ENCODE measurements at places on chromosomes 5 and 9.

DNA sequence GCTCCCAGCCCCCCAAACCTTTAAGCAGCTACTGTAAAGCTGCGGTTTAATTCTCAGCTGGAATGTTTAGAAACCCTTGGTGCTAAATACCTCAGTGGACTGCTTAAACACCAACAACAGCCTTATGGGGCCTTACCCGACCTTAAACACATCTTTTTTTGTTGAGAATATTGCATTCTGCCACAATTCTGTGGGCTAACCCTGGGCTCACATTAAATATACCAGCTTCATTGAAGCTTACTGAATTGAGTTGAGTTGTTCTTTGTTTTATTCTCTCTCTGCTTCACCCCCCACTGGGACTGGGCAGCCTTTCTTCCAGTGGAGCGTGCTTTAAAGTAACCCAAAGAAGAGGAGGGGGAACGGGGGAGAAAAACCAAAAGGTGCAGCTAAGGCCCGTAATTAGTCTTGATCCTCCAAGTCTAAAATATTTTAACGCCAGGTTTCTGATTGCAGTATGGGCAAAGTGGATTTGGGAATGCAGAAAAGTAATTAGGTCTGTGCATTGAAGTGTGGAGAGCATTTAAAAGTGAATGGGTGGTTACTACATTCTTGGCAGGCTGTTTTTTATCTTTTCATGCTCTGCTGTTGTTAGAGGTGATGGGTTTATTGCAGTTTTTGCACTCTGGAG, 281.2 kb downstream of the NR2F1-AS1 start:
- DNase-seq = no peak

- DNase-seq = no peak
Measured at GRCh38 chr5:38237681-38238080, 20.7 kb upstream of the EGFLAM start.

- DNase-seq = no peak
Measured at GRCh38 chr5:143759396-143760130, 52.4 kb upstream of the HMHB1 start.

- DNase-seq = no peak
Measured at GRCh38 chr5:97037819-97038218, 101.9 kb downstream of the LNPEP start.

- DNase-seq = no peak
Measured at GRCh38 chr5:1497795-1498622, 25.8 kb downstream of the LPCAT1 start.

Data from CD4-positive, alpha-beta T cell treated with Interleukin-6 for 4 hours (primary cell).